CD4-positive, alpha-beta T cell treated with Interleukin-1 beta for 1 hour (primary cell): ENCODE measurements at places on chromosomes 7 and 10.

- DNase-seq = no peak
These were observed 10.8 kb upstream of the MYL7 start for GRCh38 chr7:44151956-44152355.

- no peak for DNase-seq
These were observed 49.1 kb upstream of the GLCCI1 start for GRCh38 chr7:7919449-7919945.

- no peak for DNase-seq
These were observed 10.3 kb downstream of the SUN1 start for GRCh38 chr7:842431-843031.

DNA sequence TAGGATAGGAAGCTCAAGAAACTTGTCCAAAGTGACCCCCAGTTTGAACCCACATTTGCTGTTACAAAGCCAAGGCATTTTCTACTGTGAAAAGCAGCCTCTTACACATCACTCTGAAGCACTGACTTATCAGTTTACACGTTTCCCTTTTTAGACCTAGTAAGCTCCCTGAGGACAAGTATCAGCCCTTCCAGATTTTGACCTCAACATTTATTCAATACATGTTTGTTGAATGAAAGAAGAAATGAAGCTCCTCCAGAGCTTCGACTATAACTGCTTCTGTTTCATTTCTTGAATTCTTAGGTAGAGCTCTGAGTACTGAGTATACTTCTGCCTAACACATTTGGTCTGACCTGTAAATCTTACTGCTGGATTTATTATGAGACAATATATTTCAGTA lies 2.7 kb downstream of the WASL start:
- DNase-seq = no peak

- no peak for DNase-seq
These were observed 85.1 kb upstream of the PPIF start for GRCh38 chr10:79262131-79262530.

DNA sequence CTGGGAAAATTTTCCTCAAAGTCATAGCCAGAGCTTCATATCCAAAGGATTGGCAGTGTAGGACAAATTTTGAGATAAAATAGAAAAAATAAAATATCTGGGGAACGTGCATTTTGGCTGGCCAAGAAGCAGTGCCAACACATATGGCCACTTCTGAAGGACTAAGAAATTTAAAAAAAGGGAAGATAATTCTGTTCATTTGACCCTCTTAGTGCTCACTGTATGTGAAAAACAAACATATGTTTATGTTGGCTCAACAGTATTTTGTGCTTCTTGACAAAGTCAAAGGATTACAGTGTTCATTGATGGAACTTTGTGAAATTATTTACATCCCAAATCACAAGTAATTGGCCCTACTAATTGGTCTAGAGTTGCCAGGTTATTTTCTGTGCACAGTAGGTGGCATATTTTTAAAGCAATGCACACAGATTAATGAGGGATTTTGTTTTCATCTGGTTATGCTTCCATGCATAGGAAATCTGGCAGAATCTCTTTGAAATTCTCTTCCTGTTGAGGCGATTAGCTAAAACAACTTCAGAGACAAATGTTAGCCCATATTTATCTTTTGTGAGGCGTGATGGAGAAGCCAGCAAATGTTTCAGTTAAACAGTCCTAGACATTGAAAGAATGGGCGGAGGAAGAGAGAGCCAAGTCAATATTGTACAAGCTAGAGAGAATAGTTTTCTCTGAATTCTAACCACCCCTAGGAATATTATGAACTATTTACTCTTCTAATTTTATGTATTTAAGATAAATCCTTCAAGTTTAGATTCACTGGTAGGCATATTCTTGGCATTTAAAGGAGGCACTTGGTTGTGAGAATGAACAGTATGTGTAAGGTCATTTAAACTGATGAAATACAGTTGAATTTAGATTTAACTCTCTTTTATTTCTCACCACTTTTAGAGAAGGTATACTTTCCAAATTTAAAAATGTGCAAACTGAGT lies 237.7 kb upstream of the MBL2 start:
- DNase-seq = no peak

- no peak for DNase-seq
These were observed 57.1 kb upstream of the NPTX2 start for GRCh38 chr7:98559958-98560357.

DNA sequence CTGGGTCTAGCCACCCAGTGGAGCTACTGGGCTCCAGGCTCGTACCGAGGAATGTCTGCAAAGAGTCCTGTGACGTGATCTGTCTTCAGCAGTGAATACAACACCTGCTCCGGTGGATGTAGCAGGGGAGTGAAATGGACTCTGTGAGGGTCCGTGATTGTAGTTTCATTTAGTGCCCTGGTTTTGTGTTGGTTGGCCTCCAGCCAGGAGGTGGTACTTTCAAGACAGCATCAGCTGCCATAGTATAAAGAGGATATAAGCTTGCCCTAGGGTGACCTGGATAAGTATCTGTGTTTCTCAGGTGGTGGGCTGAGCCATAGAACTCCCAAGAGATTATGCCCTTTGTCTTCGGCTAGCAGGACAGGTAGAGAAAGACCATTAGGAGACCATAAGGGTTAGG lies 24.6 kb upstream of the WNT2 start:
- no peak for DNase-seq

- no peak for DNase-seq
These were observed 159.1 kb downstream of the ARHGAP12 start for GRCh38 chr10:31769564-31769963.

DNA sequence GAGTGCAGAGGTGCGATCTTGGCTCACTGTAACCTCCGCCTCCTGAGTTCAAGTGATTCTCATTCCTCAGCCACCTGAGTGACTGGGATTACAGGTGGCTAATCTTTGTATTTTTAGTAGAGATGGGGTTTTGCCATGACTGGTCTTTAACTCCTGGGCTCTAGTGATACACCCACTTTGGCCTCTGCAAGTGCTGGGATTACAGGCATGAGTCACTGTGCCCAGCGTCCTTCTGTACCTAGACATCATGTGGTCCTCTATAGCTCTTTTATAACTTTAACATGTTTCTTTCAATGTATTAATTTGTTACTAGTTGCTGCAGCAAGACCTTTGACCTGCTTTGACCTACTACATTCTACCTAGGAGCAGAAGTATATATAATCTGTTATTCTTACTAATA lies 38.7 kb upstream of the BICC1 start:
- no peak for DNase-seq

- no peak for DNase-seq
These were observed 1049.6 kb downstream of the GRM8 start for GRCh38 chr7:126203185-126203584.

GRCh38 chr7:71482284-71482683 lies 350.3 kb downstream of the GALNT17 start:
- DNase-seq = no peak

GRCh38 chr10:91702620-91703019 lies 69.7 kb upstream of the PPP1R3C start:
- DNase-seq = no peak

GRCh38 chr7:70710011-70710480 lies 421.9 kb upstream of the GALNT17 start:
- no peak for DNase-seq

GRCh38 chr10:129971381-129972144 lies 7.5 kb upstream of the EBF3 start:
- no peak for DNase-seq

DNA sequence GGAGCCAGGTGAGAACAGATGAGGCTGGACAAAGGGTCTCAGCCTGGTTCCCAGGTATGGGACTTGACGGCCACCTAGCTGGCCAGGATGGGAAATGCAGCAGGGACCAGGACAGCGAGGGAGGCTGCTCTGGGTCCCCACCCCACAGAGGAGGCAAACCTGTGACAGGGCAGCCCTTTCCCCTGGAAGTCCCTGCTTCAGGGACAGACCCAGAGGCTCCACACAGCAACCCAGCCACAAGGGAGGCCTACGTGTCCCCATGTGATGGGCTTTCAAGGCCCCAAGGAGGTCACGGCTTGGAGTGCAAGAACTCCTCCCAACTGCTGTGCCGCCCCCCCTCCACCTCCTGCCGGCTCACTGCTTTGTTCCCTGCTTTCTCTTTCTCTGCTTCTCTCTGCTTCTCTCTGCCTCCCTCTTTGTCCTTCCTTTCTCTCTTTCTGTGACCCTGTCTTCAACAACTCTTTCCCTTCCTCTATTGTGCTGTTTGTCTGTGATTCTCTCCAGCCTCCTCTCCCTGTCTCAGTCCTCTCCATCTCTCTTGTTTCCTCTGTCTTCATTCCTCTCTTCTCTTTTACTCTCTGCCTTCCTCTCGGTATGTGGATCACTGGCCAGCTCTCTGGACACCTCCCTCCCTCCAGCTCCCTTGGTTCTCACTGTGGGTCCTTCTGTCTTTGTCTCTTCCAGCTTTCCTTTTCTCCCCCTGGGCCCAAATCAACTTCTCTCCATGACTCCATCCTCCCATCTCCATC lies 9.6 kb upstream of the EIF5AL1 start:
- DNase-seq = no peak

- no peak for DNase-seq
These were observed 28.0 kb downstream of the PRPF18 start for GRCh38 chr10:13614530-13615332.
